GM20000 (cell line): ENCODE measurements at places on chromosomes 3 and 15.

- DNase-seq, result no peak
These were observed 207.7 kb upstream of the TPM1 start for GRCh38 chr15:62834686-62835329.

DNA sequence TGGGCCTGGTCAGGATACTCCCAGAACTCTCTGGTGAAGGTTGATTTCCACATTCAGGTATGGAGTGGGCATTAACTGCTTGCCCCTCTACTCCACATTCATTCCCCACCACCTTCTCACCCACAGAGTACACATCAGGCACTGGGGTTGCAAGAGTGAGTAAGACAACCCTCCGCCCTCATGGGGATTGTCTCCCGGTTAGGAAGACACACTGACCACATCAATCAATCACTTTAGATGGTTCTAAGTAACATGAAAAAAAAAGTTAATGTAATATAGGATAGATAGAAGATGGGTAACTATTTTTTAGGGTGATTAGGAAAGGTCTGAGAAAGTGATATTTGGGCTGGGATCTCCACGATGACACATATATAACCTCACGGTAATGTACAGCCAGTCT is 116.0 kb upstream of the NEO1 start:
- no peak for DNase-seq

- DNase-seq, result no peak
These were observed 152.4 kb upstream of the CMC1 start for GRCh38 chr3:28088811-28089526.

GRCh38 chr15:77018796-77019505 is 24.0 kb downstream of the PSTPIP1 start:
- DNase-seq, result no peak

- DNase-seq, result no peak
These were observed 12.1 kb downstream of the SACM1L start for GRCh38 chr3:45701172-45701867.

DNA sequence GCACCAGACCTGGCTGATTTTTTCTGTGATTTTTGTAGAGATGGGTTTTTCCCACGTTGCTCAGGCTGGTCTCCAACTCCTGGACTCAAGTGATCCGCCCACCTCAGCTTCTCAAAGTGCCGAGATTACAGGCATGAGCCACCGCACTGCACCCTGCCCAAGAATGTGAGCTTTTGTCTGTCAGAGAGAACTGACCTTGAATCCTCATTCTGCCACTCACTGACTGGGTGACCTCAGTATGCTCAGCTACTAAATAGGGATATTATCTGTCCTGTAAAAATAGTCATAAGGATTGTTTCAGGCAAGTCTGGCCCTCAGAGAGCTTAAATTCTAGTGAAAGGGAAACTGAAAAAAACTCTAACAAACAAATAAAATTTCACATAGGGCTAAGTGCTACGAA is 2.1 kb upstream of the RFT1 start:
- no peak for DNase-seq

GRCh38 chr3:185658504-185658912 is 72.4 kb downstream of the SENP2 start:
- DNase-seq, result no peak

DNA sequence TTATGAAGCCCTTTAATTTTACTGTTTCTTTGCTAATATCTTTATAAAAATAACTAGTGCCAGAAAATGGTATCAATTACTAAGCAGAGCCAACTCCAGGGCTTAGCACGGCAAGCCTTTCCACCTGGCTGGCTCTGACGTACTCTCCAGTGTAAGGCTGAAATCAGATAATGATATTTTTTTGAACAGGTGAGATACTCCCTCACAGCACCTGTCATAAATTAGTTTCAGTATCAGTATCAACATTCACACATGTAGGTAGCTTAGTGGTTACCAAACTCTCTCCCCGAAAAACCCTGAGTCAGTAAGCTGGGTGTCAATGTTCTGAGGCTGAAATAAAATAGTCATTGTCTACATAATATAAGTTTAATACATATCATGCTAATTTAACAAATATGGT is 710.1 kb downstream of the SQOR start:
- no peak for DNase-seq
